Stimulated activated CD8-positive, alpha-beta memory T cell treated with anti-CD3 and anti-CD28 coated beads, Interleukin-7, amount 100 ng/mL, for 1 hour (primary cell): ENCODE measurements at places on chromosomes 12 and 14.

GRCh38 chr14:39491134-39491571, 58.9 kb upstream of the FBXO33 start:
- no peak for DNase-seq

DNA sequence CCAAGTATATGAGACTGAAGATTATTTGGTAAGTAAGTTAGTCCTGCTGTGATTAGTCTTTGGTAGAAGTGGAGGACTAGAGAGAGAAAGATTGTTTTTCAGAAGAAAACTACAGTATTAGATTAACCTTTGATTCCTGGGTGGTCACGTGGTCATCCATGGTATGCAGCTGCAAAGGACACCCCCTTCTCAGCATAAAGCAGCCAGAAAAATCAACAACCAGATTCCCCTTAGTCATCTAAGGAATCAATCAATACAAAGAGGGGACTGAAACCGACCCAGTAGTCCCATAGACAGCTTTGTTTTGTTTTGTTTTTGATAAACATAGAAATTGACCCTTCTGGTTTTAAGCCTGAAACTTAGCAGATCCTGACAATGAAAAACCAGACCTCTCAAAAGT, 30.3 kb upstream of the MDGA2 start:
- DNase-seq, result no peak

DNA sequence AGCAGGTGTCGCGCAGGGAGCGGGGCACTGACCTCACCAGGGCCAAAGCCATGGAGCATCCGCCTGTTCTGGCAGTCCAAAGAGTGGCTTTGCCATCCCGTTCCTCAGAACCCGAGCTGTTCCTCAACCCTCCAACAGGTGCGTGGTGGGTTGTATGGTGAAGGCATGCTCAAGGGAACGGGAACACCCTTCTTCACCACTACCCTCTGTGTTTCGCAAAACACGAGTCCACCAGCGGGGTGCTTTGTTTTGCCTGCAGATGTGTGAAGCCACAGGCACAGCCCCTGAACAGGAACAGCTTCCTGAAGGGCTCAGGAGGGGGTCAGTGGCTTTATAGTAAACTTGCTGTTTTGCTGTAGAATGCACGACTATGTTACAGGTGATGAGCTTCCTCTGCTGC, 52.7 kb downstream of the SMOC1 start:
- no peak for DNase-seq

GRCh38 chr12:53761306-53761705, 9.5 kb upstream of the CISTR start:
- no peak for DNase-seq

DNA sequence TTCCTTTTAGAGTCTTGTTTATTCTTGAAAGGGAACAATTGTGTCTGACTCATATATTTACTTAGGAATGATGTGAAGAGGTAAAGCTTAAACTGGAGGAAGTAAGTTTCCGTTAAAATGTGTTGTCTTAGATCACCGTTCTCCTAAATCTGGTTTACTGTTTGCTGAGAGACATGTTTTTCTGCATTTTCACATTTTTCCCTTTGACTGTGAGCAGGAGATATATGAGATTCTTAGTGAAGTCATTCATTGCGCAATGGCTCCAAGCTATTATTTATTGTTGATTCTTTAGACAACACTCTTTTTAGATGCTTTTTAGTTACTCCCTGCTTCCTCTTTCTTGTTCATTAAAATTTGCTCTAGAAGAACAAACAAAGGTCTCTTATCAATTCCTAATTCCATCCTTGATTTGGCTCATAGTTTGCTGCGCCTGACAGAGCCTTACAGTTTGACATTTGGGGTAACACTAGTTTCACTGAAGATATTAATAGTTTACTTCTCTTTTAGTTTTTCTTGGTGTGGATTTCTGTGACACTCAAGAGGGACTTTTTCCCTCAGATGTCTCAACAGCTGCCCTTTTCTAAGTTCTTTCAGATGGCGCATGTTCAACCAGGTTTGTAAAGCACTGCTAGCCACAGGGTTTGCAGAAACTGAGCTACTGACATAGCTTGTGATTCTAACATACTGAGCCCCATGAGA, 11.4 kb downstream of the CLECL1 start:
- no peak for DNase-seq

DNA sequence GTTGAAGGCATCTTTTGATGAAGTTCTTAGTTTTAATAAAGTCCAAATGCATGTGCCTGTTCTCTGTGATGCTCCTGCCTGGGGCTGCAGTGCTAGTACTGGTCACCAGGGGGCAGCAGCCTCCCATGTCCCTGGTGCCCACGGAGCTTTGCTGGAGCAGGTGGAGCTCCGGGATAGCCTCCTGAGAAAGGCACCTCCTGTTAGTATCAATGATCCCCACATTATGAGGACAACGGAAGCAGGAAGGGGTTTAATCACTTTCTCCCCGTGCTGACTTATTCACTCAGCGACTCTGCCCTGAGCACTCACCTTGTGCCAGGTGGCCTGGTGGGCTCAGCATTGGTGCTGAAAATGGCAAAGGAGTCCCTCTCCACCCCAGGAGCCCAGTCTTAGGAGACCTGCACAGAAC, 123.0 kb upstream of the PZP start:
- DNase-seq, result peak; percentile 29

DNA sequence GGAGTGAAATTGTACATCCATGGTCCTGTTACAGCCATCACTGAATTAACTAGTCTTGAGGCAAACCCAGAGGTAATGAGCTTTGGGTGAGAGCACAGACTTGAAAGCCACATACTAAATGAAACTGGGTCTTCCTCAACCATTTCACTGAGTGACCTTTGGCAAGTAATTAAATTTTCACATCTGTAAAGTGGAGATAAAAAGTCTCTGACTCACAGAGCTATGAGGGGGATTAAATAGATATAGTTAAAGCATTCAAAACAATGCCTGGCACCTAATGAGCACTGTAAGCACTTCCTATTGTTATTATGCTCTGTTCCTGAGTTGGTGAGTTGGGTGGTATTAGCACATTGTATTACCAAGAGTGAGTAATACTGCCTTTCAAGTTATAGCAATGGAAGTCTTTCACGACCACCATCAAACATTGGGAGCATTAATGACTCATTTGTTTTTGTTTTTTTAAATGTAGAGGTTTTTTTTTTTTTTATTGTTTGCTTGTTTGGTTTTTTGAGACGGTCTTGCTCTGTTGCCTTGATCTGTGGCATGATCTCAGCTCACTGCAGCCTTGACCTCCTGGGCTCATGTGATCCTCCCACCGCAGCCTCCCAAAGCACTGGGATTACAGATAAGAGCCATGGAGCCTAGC, 12.5 kb upstream of the STRN3 start:
- DNase-seq, result no peak

GRCh38 chr14:77033622-77034589, 5.4 kb upstream of the IRF2BPL start:
- peak; percentile 52 for DNase-seq

- no peak for DNase-seq
Observed at GRCh38 chr12:105744371-105745058, 394.2 kb downstream of the NUAK1 start.

DNA sequence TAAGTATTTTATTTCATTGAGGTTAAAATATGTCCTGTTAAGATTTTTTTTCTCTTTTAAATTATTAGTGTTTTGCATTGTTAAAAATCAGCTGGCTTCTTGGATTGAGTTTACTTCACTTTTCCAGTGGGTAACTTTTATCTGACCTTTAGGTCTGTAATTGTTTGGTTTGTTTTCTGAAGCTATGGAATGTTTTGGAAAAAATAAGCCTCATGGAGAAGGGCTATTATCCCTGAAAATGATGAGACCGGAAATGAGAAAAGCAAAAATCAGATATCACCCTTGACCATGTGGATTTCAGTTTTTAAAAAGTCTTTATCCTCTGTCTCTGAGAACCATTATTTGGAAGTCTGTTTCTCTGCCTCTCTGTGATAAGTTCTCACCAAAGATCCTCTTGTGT, 180.9 kb downstream of the RAD51B start:
- no peak for DNase-seq

DNA sequence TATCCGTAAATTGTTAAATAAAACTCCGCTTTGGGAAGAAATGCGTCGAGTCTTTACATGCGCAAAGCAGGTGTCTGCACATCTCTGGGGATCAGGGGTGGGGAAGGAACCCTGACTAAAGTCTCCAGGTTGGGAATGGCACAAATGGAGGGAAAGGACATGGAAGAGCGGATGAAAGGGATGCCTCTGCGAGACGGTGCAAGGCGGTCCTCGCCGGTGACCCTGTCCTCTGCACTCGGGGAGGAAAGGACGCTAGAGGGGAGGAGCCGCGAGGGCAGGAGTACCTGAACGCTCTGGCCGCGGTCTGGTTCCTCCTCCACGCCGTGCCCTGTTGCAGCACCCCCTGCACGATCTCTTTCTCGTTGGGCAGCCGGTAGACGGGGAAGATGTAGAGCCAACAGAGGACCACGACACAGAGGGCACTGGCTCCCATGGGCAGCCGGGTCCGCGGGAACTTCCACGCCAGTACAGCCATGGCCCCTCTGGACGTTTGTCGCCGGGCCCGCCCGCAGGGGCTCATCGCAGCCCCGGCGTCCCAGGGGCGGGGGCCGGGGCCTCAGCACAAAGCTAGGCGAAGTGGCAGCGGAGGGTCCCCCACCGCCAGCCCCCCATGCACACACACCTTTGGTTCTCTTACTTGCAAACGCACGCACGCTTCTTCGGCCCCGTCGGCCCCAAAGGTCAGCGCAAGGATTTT, 646 bp downstream of the ST8SIA1 start:
- DNase-seq, result no peak

DNA sequence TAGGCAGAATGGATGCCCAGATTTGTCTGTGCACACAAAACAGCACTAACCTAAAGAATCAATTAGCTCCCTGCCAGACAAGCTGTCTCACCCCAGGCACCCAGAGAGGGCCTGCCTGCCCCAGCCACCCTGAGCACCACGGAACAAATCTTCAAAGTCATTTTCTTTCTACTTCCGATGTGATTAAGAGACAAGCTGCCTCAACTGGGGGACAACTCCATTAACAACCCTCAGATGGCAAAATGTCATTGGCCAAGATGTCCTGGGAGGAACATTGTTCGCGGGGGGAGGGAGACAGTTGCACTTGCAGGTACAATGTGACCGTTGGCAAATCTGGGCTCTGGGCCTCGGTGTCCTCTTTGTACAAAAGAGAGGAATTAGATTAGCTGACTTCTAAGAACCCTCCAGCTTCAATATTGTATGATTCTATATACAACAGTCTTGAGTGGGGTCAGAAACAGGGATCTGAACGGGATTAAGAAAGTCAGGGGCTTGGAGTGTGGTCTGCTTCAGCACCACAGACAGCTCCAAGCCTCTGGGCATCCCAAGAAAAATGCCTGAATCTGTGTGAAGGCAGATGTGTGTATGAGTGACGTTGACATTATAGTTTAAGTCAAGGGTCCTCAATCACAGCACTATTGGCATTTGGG, 42.8 kb upstream of the CMKLR1 start:
- DNase-seq, result no peak

DNA sequence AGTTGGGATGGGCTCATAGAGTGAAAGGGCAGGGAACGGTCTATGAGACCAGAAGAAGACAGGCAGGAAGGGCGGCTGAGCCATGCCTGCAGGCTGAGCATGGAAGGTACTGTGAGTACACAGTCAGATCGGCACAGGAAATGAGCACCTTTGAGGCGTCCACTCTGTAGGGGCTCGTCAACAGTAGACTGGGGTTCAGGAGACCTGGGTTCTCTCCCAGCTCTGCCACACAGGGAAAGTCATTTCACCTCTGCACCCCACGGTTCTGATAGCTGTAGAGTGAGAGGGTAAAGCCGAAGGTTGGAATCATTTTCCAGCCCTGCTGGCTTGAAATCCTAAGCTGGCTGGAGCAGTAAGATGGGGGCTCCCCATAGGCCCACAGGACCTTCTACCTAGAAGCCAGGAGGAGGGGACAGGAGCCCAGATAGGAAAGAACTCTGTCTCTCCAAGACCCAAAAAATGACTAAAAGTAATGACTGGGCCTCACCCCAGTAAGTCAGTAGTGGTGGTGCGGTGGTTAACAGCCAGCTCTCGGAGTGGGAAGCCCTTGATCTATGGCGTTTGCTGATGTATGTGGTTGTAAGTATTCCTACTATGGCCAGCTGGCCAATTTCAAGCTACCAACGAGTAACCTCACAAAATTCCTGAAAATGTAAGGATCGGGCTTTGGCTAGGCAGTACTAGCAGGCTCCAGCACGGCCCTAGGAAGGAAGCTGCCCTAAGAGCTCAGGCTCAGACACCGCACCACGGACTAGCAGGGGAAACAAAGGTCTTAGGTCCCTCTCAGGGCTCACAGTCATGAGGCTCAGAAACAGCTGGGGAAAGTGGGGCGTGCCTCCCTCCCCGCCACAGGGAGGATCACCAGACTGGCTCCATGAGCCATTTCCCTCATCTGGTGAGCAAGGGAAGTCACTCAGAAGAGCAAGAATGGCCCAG, 10.3 kb upstream of the CD27 start:
- DNase-seq, result no peak

DNA sequence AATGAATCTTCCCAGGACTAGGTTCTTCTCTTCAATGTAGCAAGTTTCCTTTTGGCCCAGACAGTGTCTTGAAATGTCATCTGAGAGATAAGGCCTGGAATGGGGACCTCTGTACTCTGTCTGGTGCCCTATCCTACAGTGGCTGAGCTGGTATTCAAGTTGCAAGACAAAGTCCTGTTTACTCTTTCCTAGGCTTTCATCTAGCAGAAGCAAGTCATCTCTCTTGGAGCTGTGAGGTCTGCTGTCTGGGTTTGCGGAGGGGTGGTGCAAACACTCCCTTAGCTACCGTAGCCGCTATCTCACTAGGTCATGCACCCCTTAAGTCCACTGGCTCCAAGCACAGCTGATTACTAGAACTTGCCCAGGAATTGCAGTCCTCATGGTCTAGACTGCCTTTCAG, 149.7 kb upstream of the SLC16A7 start:
- no peak for DNase-seq

DNA sequence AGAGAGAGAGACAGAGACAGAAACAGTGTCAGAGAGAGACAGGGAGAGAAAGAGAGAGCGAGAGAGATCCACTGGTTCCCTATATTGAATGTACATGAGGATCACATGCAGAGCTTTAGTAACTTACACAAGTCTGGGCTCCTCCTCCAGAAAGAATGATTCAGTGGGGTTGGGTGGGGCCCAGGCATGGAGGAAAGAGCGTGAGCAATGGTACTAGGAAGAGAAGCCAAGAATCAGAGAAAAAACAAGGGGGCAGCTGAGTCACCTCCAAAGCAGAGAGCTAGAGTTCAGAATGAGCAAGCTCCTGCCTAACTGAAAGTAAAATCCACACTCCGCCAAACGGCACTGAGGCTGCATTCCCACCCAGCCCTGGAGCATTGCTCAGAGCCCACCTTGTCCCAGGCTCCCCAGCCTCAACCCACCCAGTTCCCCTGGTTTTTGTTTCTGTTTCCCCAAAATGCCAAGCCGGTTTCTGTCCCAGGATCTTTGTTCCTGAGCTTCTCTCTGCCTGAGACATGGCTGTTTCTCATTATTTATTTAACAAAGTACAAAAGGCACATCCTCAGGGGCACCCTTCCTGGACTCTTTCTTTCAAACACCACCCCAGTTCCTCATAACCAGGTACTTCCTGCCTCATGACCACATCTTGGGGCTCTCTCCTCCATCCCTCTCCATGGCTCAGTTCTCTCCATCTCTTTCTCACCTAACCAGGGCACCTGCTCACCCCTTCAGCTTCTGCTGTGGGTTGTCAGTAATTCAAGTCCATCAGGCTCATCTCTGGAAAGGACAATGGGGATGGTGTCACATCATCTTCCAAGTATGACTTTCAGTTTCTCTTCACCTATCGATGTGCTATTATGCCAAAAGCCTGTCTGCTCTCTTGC, 670.3 kb upstream of the TBX3 start:
- DNase-seq, result no peak
